ENCODE measurements at places on chromosomes 1 and 21. TPM values are rescaled to one million over a fixed set of nuclear protein-coding genes. Genes with fewer than 3 reads are reported as not detected.

DNA sequence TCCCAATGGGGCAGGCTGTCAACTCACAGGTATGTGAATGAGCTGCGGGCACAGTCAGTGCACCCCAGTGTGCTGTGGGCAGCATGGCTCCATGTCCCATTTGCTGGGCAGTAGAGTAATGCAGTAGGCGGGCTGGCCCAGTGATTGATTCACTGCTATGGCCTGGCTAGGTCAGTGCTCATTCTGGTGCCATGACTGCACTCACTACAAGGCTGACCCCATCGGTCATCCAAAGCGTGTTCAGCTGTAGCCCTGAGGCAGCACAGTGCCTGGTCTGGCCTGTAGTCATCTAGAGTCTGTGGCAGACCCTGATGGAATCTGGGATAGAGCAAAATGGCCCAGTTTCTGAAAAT, 7.4 kb downstream of the HYI start:
- peak; percentile 9 for DNase-seq

DNA sequence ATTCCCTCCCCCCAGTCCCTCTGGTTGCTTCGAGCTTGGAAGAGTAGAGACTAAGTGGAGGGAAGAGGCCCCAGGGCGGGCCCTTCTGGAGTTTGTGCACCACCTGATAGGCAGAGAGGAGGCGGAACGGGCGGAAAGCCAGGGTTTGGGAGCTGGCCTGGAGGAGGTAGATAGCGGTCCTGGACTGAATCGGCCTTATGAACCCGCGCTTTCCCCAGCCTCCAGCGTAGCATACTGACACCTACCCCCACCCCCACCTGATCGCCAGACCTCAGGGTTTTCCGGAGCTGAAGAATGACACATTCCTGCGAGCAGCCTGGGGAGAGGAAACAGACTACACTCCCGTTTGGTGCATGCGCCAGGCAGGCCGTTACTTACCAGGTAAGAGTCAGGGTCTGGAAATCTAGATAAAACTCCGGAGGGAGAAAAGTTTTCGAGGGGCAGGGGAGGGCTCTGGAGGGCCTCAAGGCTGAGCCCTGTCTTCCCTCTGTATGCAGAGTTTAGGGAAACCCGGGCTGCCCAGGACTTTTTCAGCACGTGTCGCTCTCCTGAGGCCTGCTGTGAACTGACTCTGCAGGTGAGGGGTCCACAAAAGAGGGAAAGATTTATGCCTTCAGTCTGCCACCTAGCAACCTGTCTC, 705 bp downstream of the UROD start:
- DNase-seq: peak; percentile 86

- no peak for DNase-seq
Measured at GRCh38 chr1:32806290-32806689, 10.9 kb downstream of the YARS1 start.

Gene DIRAS3
- 2.4 TPM for total RNA-seq

DNA sequence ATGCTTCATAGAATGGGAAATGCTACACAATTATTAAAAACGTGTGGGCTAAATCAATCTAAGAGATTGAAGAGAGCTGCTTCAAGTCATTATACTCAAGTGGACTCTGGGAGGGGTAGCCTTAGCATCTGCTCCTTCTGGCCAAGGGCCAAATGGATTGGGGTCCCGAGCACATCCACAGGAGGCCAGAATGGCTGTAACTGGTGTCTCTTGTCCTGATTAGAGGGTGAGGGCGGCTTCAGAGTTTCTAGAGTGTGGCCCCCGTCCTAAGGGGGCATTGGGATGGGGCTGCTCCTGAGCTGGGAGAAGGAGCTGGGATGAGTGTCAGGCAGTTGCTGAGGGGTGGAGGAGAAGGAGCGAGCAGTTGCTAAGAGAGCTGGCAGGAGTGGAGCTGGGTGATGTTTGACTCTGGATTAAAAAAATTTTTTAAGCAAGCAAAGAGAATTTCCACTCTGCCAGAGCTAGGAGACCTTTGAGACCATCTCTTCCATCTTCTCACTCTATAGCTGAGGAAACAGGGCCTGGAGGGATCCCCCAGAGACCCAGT, 71.3 kb upstream of the TLR5 start:
- DNase-seq: no peak

Gene CYP2J2
- total RNA-seq: 1.4 TPM

DNA sequence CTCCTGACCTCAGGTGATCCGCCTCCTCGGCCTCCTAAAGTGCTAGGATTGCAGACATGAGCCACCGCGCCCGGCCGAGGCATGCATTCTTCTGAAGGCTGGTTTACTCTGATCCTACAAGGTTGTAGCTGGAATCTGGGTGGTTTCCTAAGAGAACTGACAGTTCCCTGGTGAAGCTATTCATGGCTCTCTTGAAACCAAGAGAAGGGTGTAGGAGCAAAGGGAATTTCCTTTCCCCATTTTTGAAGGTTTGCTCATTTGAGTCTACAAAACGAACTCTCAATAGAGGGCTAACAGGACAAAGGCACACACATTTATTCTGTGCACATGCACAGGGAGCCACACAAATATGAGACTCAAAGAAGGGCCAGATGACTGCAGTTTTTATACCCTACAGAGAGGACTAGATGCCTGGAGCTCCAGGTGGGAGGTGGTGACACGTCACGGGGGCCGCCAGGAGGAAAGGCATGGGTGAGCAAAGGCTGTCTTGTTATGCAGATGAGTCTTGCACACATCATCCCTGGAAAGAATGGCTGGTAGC, 49.5 kb upstream of the ERRFI1 start:
- DNase-seq: no peak

Gene SLC45A1
- total RNA-seq: 0.91 TPM

DNA sequence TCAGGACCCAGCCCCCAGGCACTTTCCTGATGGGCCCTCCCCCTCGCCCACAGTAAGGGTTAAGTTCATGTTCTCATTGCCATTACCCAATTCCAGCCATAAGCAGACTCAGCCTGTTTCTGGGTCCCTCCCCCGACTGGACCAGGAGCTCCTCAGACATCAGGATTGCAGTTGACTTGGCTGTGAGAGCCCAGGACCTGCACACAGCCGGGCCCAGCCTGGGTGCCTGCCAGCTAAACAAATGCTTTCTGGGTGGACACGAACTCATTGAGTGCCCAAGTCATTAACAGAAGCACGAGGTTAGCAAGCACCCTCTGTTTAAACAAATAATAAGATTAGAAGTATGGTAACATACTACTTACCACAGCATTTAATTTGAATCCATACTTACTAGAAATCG, 147.9 kb upstream of the POU3F1 start:
- peak; percentile 87 for DNase-seq

- DNase-seq: no peak
Measured at GRCh38 chr21:34518301-34518700, 6.3 kb upstream of the KCNE1 start.

DNA sequence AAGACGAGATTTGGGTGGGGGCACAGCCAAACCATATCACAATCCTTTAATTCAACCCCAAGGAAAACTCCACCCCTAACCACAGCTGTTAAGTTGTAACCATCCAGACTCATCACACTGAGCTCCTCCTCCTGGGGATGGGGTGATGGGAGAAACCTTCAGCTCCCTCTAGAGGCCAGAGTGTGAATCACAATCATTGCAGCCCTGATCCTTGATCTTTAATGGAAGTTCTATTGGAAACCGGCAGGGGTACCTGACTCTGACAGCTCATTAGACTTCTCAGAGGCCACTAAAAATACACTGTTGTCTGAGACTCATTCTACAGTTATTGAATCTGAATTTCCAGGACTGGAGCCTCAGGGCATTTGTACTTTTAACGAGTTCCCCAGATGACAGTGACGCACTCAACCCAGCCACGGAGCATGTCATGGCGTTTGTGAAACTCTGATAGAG, 127.2 kb downstream of the IGSF21 start:
- DNase-seq: no peak

Gene L1TD1
- total RNA-seq: 0.71 TPM

- DNase-seq: peak; percentile 85
Measured at GRCh38 chr21:31557421-31558188, 101.9 kb upstream of the SOD1 start.

DNA sequence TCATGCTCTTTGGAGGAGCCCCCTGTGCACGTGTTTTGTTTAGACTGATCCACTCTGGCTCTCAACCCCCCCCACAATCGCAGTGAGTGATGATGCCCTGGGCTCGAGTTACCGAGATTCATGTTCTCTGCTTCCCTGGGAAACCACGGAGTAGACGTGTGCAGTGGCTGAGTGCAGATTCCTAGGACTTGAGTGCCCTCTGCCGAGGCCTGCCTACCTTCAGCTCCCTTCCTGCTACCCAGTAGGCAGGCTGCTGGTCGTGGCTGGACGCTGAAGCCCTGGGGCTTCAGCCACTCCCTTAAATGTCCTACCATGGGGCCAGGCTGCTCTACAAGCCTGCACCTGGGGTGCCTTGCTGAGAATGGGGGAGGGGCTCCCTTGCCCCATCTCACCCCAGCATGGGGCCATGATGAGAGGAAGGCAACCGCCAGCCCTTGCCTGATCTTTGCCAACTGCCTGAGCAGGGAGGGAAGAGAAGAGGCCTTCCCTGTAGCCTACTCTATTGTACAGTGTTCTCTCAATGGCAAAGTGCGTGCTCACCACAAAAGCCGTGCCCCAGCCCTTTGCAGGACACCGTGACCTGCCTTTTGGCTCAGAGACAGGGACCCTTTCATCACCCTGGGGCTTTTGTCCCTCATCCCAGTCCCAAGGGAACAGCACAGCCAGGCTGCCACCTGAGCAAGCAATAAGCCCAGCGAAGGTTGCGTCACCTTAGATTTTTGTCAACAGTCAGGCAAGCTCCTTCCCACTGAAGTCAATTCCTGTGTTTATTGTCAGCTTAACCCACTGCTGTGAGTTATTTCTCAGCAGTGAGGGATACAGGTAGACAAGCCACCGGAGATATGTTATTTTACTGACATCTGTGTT, 4.1 kb upstream of the GRIK3 start:
- DNase-seq: no peak

Gene CD2
- total RNA-seq: 18.9 TPM

- no peak for DNase-seq
Measured at GRCh38 chr1:177216587-177217202, 45.9 kb downstream of the BRINP2 start.

Gene MACF1
- total RNA-seq: 562 TPM

DNA sequence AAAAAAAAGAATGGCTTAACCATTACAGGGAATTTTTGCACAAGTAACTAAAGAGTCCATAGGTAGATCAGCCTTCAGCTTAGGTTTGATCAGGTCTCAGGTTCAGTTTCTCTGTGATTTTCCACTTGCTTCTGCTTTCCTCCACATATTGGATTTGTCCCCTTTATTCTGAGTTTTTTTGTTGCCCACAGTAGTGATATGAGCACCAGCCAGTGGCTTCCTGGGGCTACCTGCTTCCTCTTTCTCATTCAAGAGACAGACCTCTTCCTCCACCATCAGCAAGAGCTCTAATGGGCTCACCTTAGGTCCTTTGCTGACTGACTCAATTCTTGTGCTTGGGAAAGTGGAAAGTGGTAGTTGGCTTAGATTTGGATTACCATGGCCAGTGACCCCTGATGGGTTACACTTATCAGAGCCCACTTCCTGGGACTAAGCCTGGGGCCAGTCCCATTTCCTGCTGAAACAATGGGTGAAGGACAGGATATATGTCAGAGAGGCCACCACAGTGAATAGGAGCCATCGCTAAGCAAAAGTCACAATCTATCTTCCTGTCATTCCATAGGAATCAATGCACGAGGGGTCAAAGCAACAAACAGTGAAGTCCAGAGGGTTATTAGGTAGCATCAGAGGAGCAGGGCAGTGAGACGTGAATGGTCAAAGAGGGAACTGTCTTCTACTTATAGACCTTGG, 12.8 kb upstream of the PLA2G2E start:
- DNase-seq: no peak

Gene REN
- total RNA-seq: 0.76 TPM

GRCh38 chr1:230851291-230851691, 17.0 kb downstream of the C1orf198 start:
- DNase-seq: no peak

GRCh38 chr1:99645699-99646531, at the start of gene PALMD:
Gene PALMD, plus strand, starts transcription at chr1:99646113. Its CDS starts 205 bp downstream, at chr1:99646318.
- peak; percentile 27 for DNase-seq

GRCh38 chr21:33229784-33230544, at the start of gene IFNAR2:
Gene IFNAR2, plus strand, starts transcription at chr21:33229938. Its CDS starts 11,985 bp downstream, at chr21:33241923.
- peak; percentile 98 for DNase-seq
